ENCODE measurements at places on chromosomes 6 and 20. TPM values are rescaled to one million over a fixed set of nuclear protein-coding genes. Genes with fewer than 3 reads are reported as not detected.

SNX21 gene
- polyA plus RNA-seq: 12.7 TPM

POLR1H gene
- polyA plus RNA-seq: 45.0 TPM

SLC17A9 gene
- 0.82 TPM for polyA plus RNA-seq

DEFB115 gene
- polyA plus RNA-seq: not detected

CAP2 gene
- not detected for polyA plus RNA-seq

WFDC12 gene
- not detected for polyA plus RNA-seq

CLPSL1 gene
- not detected for polyA plus RNA-seq

BEND3 gene
- 0.17 TPM for polyA plus RNA-seq

TBX18 gene
- 0.01 TPM for polyA plus RNA-seq

NOTCH4 gene
- 8.1 TPM for polyA plus RNA-seq

POM121L2 gene
- not detected for polyA plus RNA-seq

STAU1 gene
- 17.1 TPM for polyA plus RNA-seq

CPXM1 gene
- polyA plus RNA-seq: 0.05 TPM

HDGFL1 gene
- polyA plus RNA-seq: not detected

MCUR1 gene
- polyA plus RNA-seq: 5.2 TPM

SIGLEC1 gene
- 1.6 TPM for polyA plus RNA-seq

BNIP5 gene
- polyA plus RNA-seq: not detected

METTL24 gene
- polyA plus RNA-seq: not detected

CST2 gene
- polyA plus RNA-seq: not detected

CD40 gene
- polyA plus RNA-seq: 18.8 TPM

SOX18 gene
- polyA plus RNA-seq: not detected

CALHM4 gene
- not detected for polyA plus RNA-seq

C6orf52 gene
- 1.9 TPM for polyA plus RNA-seq

ADGRF5 gene
- polyA plus RNA-seq: not detected

PHF1 gene
- 3.5 TPM for polyA plus RNA-seq

CLIC5 gene
- polyA plus RNA-seq: not detected

PNPLA1 gene
- 3.8 TPM for polyA plus RNA-seq

FITM2 gene
- polyA plus RNA-seq: 2.2 TPM

PDE7B gene
- 0.37 TPM for polyA plus RNA-seq

SLC17A2 gene
- polyA plus RNA-seq: not detected

ITCH gene
- 26.6 TPM for polyA plus RNA-seq

POU3F2 gene
- not detected for polyA plus RNA-seq

LPA gene
- polyA plus RNA-seq: not detected

MUC21 gene
- not detected for polyA plus RNA-seq

SLC32A1 gene
- polyA plus RNA-seq: not detected

FERMT1 gene
- polyA plus RNA-seq: not detected

GGTLC1 gene
- not detected for polyA plus RNA-seq

PSORS1C1 gene
- polyA plus RNA-seq: not detected

HLA-DOB gene
- 0.64 TPM for polyA plus RNA-seq

AGER gene
- not detected for polyA plus RNA-seq

CTNNBL1 gene
- 77.3 TPM for polyA plus RNA-seq

ERVFRD-1 gene
- polyA plus RNA-seq: 0.06 TPM

HSPA1B gene
- polyA plus RNA-seq: 81.4 TPM

TRDN gene
- polyA plus RNA-seq: not detected
